Tibial nerve (tissue), 4 donors: ENCODE measurements at places on chromosomes 2 and 18.

- DNase-seq, result no peak
These were observed 1.4 kb upstream of the MYCN start for GRCh38 chr2:15938803-15939555.

GRCh38 chr18:70195852-70196434, 9.5 kb downstream of the RTTN start:
- peak; percentile 29 for DNase-seq

DNA sequence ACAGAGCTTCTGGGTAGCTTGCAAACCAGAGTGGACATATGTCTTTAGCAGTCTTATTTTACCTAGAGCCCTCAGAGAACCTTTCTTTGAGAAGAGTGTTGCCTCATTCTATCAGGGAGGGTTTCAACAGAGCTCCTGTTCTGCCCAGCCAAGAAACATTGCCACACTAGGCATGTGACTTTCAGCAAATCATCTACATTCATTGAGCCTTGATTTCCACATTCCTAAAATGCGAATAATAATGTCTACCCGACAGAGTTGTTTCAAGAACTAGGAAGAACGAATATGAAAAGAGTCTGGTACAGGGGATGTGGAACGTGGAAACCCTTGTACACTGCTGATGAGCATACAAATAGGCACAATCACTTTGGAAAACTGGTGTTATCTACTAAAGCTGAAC, 7.8 kb upstream of the PRKAG3 start:
- no peak for DNase-seq

DNA sequence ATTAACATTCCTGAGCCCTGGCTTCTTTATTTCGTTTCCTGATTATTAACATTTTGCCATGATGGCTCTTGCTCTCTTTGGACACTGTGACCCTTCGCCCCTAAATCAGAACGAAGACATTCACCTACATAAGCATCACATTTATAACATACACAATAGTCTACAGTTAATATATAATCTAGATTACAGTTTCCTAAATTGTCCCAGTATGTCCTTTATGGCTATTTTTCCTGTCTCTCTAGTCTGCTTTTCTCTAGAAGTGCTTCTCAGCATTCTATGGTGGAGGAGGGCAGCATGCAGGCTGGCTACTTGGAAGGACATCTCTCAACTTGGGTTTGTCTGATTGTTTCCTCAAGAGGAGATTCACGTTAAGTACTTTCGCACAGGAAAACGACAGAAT, 49.9 kb downstream of the FAM210A start:
- no peak for DNase-seq

GRCh38 chr18:58599106-58599505, 29.8 kb downstream of the ALPK2 start:
- DNase-seq, result no peak

DNA sequence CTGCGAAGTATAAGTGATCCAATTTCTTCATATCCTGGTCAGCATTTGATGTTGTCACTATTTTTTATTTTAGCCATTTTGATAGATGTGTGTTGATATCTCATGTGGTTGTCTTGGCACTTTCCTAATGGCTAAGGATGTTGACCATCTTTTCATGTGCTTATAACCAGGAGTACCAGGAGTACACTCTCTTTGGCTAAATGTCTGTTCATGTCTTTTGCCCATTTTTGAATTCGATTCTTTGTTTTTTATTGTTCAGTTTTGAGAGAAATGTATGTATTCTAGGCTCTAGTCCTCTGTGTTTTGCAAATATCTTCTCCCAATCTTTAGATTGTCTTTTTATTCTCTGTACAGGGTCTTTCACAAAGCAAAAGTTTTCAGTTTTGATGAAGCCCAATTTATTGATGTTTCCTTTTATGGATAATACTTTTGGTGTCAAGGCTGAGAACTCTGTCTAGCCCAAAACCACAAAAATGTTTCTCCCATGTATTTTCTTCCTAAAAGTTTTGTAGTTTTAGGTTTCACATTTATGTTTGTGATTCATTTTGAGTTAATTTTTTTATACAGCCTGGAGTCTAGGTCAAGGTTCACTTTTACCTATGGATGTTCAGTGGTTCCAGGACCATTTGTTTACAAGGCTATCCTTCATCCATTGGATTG, 65.4 kb downstream of the SDC1 start:
- no peak for DNase-seq

DNA sequence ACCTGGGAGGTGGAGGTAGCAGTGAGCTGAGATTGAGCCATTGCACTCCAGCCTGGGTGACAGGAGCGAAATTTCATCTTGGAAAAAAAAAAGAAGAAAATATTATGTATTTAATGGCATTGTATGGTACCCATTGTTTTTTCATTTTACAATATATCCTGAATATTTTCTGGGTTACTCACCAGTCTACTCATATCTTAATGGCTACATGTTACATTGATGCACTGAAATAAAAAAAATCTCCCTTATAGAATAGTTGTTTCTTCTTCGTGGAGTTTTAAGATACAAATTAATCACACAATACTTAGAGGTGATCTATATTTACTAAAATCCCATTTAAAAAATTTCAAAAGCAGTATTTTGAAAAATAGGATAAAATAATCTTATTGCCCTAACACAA, 66.3 kb upstream of the XPO1 start:
- DNase-seq, result no peak
